Central memory CD4-positive, alpha-beta T cell (primary cell): ENCODE measurements at places on chromosomes 7 and 10.

- DNase-seq, result no peak
These were observed 8.7 kb downstream of the KPNA7 start for GRCh38 chr7:99199226-99199625.

DNA sequence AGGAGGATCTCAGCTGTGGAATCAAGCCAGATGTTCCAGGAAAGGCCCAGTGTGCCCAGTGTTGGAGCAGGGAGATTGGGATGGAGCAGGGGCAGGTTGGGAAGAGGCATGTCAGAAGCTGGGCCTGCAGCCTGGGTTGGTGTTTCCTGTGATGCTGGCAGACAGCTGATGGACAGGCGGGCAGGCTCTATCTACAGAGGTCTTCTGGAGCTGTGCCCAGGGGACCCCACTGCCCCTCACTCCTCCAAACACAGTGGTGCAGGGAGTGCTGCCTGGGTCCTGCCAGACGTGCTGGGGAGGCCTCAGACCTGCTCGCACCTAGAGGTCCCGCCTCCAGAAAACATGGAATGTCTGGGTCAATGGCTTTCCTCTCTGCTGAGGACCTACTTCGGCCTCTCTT, 182.9 kb upstream of the TCERG1L start:
- DNase-seq, result no peak

DNA sequence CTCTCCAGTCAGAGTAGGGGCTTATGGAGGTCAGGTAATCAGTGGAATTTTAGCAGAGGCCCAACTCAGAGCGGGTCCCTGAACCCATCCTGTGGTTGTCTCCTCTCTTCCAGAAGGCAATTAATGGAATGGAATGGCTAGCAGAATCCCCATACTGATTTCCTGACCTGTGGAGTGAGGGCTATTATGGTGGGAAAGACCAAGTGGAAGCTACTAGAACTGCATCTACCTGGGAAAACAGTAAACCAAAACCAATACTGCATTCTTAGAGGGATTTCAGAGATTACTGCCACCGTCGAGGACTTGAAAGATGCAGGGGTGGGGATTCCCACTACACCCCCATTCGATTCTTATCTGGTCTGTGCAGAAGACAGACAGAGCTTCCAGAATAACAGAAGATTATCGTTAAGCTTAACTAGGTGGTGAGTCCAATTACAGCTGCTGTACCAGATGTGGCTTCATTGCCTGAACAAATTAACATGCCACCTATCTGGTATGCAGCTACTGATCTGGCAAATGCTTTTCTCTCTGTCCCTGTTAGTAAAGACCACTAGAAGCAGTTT, 73.2 kb downstream of the LMBR1 start:
- no peak for DNase-seq

- DNase-seq, result no peak
These were observed 35.0 kb upstream of the EIF4H start for GRCh38 chr7:74138945-74139843.

DNA sequence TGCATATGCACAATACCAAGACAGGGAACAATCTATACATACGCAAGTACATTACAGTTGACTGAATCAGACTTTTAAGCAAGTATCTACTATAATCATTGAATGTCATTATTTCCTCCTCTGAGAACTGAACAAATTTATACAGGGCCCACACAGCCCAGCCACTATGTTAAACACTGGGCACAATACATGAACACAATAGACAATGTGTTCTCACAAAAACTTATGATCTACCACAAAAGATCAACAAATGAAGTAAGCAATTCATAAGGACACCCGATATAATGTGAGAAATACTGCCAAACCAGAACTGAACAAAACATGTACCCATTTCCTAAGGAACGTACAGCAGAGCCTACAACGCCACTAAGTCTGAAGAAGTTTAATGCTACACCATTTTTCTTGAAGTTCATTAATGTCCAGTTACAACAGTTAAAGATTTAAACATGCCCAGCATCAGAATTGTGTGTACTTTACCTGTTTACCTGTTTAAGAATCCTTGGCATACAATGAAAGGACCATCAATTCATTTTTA, 31.5 kb downstream of the SHTN1 start:
- no peak for DNase-seq

- no peak for DNase-seq
These were observed 9.5 kb downstream of the WAPL start for GRCh38 chr10:86512137-86512536.

DNA sequence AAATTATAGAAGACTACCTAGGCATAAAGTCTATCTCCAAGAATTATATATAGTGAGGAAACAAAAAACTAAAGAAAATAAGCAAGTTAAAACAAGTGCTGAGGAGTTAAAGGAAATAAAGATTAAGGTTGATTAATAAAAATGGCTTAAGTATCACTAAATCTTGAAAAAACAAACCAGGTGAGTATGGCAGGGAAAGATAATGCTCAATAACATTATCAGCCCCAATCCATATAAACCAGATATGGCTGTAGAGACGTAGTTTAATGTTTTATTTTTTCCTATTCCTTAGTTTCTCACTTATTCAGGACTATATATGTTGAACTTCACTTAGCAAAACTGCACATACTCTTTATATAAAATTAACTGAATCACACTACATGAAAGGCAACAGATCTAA, 4.4 kb downstream of the WASL start:
- DNase-seq, result no peak

GRCh38 chr10:27997865-27998177, 1.1 kb downstream of the ODAD2 start:
- DNase-seq, result no peak

- DNase-seq, result no peak
These were observed 962 bp downstream of the ZKSCAN1 start for GRCh38 chr7:100016215-100016901.

- DNase-seq, result no peak
These were observed 430.7 kb downstream of the PARD3 start for GRCh38 chr10:34384372-34384771.

DNA sequence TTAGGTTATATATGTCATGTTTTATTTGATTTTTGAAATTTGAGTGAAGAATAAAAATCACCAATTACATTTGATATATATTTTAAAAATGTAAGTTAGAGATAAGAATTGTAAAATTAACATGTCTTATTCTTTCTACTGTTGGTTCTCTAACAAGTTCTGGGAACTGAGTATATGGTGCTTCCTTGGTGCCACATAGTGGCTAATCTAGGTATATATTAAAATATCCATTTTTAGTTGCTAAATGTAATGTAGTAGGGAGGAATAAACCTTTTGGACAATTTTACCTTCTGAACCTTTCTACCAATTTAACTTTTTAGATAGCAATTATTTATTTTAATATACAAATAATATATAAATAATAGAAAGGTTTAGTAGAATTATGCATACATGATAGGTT, 17.5 kb downstream of the CFAP69 start:
- no peak for DNase-seq

GRCh38 chr10:6382081-6382480, 179.3 kb downstream of the PFKFB3 start:
- peak; percentile 18 for DNase-seq

- DNase-seq, result no peak
These were observed 174.7 kb downstream of the TCF7L2 start for GRCh38 chr10:113124724-113125123.
